Stimulated activated CD4-positive, alpha-beta T cell treated with anti-CD3 and anti-CD28 coated beads, Interleukin-4, amount 100 ng/mL, for 1 hour (primary cell): ENCODE measurements at places on chromosomes 1 and 21.
A peak's percentile ranks its signal among the peaks of the same experiment; 100 is the strongest.

GRCh38 chr1:234683861-234684632 is 74.1 kb upstream of the IRF2BP2 start:
- no peak for DNase-seq

- DNase-seq, result no peak
These were observed 416.1 kb downstream of the MRPL39 start for GRCh38 chr21:25191141-25191540.

DNA sequence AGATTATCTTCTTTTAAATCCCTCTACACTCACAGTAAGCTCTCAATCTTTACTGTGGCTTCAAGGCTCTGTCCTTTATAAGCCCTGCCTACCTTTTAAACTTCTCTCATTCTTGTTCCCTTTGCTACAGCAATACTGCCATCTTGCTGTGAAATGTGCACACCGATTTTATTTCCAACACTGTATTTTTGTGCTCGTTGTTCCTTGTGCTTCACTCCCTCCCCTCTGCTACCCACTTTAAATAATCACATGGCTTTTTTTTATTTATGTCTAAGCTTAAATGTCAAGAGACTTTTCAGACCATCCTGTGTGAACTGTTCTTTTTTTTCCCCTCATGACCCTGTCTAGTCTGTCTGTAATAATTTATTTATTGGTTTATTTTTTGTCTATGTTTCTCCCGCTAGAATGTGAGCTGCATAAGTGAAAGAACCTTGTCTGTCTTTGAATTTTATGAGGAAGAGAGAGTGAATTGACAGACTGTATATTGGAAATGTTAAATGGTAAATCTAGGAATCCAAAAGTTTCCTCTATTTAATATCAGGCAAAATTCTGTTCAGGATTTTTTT is 45.7 kb downstream of the ABCD3 start:
- no peak for DNase-seq

- DNase-seq, result peak; percentile 86
These were observed 165.3 kb downstream of the TOMM20 start for GRCh38 chr1:234963180-234963903.

GRCh38 chr1:208242146-208242545 is 2.0 kb downstream of the PLXNA2 start:
- no peak for DNase-seq

GRCh38 chr1:224852901-224853568 is 76.4 kb upstream of the DNAH14 start:
- DNase-seq, result no peak

DNA sequence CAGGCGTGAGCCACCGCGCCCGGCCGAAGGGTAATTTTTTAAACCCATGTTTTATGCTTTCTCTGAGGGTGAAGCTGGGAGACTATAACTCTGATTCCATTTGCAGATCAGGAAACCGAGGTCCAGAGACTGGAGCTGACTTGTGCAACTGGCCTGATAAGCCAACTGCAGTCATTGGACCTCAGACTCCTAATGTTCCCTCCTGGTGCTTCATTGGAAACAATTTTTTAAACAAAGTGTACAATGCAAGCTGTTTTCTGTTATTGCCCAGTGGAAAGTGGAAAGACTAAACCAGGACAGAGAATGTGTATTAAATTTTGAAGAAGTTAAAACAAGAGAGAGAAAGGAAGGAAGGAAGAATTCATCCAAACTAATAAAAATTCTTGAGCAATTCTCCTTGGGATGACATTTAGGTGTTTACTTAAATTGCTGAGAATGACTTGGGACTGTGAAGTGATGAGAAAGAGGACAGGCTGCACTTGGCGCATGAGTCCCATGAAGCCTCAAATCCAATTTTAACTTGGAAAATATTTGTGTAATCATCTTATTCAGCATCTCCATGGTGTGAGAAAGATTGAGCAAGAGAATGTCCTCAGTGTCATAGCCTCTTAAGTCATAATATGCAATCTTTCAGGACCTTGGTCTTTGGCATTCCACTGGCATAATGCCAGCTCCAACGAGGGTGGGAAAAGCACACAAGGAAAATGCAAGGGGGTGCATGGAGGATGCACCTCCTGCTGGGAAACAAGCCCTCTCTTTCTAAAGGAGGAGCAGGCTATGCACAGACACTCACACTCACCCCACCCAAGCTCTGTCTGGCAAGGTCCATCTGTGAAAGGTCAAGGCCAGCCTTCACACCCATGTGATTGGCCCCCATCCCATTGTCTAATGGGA is 342.0 kb downstream of the SIPA1L2 start:
- no peak for DNase-seq

DNA sequence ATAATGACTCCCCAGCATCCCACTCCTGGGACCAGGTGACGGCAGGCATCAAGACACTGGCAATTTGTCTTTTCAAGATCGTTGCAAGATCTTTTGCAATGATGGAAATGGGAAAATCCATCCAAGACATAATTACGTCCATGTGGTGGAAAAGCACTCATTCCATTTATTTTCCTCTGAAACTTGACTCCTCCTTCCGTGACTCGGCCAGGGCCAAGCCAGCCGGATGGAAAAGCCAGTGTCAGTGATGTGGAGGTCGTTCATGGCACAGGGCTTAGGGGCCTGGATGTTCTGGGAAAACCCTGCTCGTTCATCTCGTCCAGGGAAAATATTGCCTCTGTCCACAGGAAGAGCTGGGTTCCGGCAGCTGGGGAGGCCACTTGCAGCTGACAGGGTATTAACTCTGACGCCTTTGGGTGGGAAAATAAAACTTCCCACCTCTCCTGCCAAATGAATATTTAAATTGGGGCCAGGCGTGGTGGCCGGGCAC is 46.2 kb downstream of the C1orf198 start:
- no peak for DNase-seq

GRCh38 chr1:47676311-47677054 is 238.6 kb downstream of the FOXD2 start:
- no peak for DNase-seq

- DNase-seq, result no peak
These were observed 55.5 kb upstream of the TLR5 start for GRCh38 chr1:223198628-223198965.

GRCh38 chr1:39758556-39759435 is 12.4 kb downstream of the OXCT2 start:
- no peak for DNase-seq

DNA sequence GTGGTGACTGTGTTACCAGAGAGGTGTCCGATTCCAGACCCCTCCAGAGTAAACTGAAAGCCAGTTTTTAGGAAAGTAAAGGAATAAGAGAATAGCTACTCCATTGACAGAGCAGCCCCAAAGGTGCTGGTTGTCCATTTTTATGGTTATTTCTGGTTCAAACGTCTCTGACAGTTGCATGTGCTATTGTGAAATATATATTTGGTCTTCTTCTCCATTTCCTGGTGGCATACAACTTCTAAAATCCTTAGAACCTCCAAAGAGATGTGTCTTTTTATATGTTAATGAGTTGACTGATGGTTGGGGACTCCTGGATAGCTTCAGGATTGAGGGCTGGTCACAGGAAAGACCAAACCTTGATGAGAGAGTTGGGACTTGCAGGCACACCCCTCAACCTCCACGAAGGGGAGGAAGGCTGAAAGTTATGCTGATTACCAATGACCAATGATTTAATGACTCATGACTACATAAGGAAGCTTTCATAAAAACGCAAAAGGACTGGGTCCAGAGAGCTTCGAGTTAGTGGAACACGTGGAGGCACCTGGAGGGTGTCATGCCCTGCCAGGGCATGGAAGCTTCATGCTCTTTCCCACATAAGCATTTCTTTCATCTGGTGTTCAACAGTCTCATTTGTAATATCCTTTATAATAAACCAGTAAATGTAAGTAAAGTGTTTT is 100.7 kb downstream of the SLC16A1 start:
- no peak for DNase-seq

DNA sequence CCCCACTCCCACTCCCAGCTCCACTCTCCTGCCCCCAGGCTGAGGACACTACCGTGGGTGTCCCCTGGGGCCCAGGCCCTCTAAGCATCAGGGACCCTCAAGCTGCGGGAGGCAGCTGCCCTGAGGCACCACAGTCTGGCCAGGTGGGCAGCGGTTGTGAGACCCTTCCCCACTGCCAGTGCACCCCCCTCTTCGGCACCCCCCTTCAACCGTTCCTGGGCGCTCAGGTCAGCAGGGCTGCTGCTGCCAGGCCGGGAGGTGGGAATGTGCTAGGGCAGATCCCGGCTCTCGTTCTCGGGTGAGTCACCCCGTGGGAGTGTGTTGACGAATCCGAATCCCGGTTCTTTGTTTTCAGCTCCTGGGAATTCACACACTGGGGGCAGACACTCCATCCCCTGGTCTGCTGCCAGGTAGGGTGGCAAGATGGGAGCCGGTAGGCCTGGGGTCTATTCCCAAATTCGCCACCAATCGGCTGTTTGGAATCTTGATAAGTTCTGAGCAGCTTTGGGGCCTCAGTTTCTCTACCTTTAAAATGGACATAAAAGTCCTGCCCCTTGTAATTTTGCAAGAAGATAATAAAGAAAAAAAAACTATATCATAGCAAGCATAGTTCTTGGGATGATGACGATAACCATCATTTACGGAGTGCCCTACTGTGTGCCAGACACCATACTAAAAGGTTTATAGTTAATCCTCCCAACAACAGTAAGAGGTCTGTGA is 28.5 kb upstream of the CASZ1 start:
- DNase-seq, result no peak
